ENCODE measurements at places on chromosomes 11 and 22. TPM values are rescaled to one million over a fixed set of nuclear protein-coding genes. Genes with fewer than 3 reads are reported as not detected.

Gene MMP13
- total RNA-seq = not detected

Gene BDNF
- total RNA-seq = 2.9 TPM

- DNase-seq = peak; percentile 65
Measured at GRCh38 chr11:35615921-35616900, 2.0 kb upstream of the FJX1 start.

Gene UBQLNL
- 0.49 TPM for total RNA-seq

Gene ANO1
- total RNA-seq = 6.8 TPM

DNA sequence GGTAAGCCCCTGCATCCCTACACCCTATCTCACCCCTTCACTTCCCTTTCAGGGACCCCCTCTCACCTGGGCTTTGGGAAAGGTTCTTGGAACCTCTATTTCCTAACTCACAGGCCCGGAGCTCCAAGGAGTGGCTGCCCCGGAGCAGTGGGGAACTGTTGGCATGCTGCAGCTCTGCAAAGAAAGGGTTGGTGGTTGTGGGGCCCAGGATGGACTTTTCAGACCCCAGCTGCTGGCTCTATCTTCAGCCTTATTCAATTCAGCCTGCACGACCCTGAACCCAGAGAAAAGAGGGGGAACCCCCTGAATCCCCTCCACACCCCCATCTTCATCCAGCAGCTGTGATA is 10.0 kb downstream of the ROBO4 start:
- DNase-seq = no peak

GRCh38 chr11:132623511-132623910 is 908.8 kb downstream of the OPCML start:
- DNase-seq = no peak
